ENCODE measurements at places on chromosomes 11 and 22. TPM values are rescaled to one million over a fixed set of nuclear protein-coding genes. Genes with fewer than 3 reads are reported as not detected.

TRIM48 gene
- total RNA-seq, result not detected

MIOX gene
- total RNA-seq, result not detected

C22orf42 gene
- total RNA-seq, result not detected

TLCD5 gene
- total RNA-seq, result 8.8 TPM

A4GALT gene
- 12.4 TPM for total RNA-seq

ACRV1 gene
- not detected for total RNA-seq

INS gene
- not detected for total RNA-seq
